ENCODE measurements at places on chromosomes 6 and 20.

GRCh38 chr6:100454551-100455229 lies 10.0 kb downstream of the SIM1 start:
- DNase-seq: no peak

DNA sequence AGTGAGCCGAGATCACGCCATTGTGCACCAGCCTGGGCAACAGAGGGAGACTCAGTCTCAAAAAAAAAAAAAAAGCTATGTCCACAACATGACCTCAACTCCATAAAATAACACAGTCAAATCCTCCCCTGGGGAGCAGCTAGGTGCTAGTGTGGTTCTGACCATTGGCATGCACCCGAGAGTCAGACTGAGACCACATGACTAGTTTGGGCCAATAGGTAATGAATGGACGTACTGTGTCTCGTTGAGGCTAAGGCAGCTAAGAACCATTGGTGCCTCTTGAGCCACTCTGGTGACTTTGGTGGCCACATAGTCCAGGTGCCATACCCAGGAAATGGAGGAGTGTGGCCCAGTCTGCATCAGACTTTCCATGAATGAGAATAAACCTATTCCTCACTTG lies 40.3 kb downstream of the ATP9A start:
- no peak for DNase-seq

DNA sequence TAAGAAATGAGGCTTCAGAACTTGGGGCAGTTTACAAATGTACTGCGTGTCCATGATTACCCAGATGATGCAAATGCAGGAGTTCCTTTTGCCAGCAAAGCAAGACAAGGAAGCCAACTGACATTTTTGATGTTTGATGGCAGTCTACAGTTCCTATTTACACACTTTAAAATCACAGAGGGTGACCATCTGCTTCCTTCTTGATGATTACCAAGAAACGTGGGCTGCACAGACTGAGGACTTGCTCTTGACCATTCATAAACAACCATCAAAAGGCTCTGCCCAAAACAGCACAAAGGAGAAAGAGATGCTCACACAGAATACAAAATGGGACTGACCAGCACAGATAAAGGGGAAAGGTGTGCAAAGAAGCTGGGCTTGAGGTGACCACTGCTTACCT lies 79.8 kb upstream of the TRAF3IP2 start:
- DNase-seq: peak; percentile 41

- no peak for DNase-seq
These were observed 31.1 kb downstream of the LAMA4 start for GRCh38 chr6:112223070-112223861.

DNA sequence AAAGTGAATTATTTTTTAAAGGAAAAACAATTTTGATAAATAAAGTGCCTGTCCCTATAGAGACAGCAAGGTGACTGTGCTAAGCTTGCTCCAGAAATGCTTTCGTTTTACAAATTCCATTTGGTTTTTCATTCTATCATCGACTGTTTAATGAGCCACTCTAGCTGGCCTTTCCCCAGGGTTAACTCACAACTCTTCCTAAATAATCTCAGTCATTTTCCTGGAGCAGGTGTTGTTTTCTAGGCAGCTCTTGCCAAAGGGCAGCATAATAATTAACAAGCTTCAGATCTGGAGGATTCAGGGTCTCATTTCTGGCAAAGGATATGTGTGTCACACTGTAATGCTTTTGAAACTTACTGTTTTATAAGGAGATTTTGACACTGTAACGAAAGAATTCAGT lies 184.2 kb downstream of the KHDC1L start:
- peak; percentile 1 for DNase-seq
